Fibroblast of lung (primary cell): ENCODE measurements at places on chromosomes 3 and 15.

GRCh38 chr15:74635228-74635627, 19.6 kb downstream of the CLK3 start:
- peak; percentile 62 for DNase-seq

GRCh38 chr15:71595846-71596553, 214.4 kb upstream of the NR2E3 start:
- no peak for DNase-seq

DNA sequence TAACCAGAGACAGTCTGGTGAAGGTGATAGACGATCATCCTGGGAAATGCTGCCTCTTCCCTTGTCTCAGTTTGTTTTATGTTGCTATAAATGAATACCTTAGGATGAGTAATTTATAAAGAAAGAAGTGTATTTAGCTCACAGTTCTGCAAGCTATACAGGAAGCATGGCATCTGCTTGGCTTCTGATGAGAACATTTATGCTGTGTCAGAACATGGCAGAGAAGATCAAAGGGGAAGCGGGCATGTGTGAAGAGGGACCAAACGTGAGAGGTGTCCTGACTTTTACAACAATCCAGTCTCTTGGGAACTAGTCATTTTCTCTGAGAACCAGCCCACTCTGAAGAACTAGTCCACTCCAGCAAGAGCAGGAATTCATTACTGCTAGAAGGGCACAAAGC, 9.6 kb downstream of the CMC1 start:
- no peak for DNase-seq

- no peak for DNase-seq
Observed at GRCh38 chr15:29753506-29753905, 68.8 kb downstream of the TJP1 start.

DNA sequence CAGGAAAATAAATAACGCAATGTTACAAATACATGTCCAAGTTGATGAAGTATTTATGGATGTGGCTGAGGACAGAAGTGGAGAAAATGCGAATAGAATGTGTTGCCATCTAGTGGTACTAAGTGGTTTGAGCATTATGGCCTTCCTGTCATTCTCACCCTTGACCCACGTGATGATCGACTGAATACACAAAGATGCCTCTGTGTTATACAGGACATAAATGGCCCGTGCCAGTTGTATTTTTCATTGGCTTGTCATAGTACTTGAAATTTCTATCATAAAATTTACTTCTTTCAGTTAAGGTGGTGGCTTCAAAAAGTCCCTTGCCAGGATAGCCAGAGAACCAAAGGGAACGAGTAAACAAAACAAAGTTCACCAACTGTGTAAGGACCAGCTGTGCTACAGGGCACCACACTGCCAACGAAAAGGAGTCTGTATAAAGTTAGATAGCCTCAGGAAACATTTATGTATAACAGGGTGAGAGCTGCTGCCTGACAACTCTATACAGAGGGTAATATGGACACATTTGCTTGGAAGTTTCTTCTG, 103.7 kb downstream of the MYH15 start:
- DNase-seq = peak; percentile 67

DNA sequence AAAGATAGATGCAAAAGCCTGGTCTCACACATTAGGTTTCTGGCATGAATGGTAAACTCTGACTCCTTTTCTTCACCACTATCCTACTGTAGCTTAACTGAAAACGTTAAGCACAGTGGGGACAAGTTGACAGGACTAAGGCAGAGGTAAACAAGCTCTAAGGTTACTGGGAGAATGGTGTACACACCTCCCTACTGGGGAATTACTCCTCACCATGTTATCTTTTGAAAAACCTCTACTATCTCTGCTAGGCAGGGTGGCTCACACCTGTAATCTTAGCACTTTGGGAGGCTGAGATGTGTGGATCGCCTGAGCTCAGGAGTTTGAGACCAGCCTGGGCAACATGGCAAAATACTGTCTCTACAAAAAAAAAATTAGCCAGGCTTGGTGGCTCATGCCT, 29.1 kb downstream of the IP6K1 start:
- DNase-seq = no peak

DNA sequence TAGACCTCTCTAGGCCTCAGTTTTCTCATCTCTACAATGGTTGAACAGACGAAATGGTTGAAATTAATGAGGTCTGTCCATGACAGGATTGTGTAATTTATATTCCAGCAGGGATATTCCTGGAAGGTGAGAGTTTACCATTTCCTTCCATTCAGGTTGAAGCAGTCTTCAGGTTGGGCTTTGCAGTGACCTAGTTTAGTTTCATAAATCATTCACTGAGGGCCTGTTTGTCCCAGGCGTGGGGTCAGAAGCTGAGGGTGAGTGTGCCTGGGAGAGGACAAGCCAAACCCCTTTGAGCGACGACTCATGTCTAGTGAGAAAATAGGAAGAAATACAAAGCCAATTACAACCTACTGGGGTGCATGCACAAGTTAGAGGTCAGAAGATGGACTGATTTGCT, 57.2 kb upstream of the CACNA2D3 start:
- no peak for DNase-seq

GRCh38 chr15:69167218-69167846, 6.9 kb downstream of the GLCE start:
- DNase-seq = no peak

DNA sequence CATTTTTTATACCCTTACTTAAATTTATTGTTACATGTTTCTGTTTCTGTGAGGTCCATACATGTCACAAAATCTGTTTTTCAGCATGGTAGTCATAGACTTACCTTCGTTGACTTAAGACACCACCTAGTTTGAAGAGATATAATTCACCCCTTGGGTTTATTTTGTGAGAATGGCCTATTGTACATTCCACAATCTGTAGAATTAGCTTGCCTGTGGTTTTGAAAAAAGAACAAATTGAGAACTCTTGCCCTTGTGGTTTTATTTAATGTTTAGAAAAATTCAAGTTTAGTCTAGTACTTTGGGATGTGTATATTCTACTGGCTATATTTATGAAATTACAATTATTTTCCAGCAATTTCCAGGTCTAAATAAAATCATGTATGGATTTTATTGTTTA, 31.6 kb downstream of the FILIP1L start:
- peak; percentile 62 for DNase-seq

- no peak for DNase-seq
Observed at GRCh38 chr15:75995611-75996010, 16.6 kb downstream of the NRG4 start.

DNA sequence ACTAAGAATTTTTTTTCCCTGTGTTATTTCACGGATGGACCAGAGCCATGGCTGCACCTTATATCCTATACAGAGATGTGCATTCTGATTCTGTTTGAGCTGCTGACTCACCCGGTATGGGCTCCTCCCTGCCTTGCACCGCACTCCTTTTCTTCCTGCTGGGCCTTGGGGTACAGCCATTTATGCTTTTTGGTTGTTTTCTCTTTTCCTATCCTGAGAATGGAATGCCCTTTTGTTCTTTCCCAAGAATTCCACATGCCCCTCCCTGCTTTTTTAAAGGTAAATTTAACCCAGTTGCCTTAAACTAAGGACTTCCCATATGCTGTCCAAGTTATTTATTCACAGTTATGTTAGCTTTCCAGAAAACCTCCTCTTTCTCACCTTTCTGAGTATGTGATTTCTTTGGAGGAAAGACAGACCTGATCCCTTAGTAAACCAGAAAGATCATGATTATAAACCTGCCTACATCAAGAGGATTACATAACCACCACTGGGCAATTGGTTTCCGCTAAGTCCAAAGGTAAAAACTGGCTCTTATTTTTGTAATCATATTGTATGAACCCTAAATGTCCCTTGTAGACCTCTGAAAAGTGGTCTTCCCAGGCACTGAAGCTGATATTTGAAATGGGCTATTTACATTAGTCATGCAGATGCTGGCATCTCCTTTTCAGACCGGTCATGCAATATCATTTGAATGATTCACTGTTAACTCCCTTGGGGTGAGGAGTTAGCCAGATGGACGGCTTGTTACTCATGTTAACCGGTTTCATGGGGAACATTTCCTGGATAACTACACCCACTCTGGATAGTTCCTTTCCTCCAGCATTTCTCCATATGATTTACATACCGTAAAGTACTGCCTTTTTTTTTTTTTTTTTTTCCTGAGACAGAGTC, 45.5 kb downstream of the TMOD3 start:
- DNase-seq = peak; percentile 96

DNA sequence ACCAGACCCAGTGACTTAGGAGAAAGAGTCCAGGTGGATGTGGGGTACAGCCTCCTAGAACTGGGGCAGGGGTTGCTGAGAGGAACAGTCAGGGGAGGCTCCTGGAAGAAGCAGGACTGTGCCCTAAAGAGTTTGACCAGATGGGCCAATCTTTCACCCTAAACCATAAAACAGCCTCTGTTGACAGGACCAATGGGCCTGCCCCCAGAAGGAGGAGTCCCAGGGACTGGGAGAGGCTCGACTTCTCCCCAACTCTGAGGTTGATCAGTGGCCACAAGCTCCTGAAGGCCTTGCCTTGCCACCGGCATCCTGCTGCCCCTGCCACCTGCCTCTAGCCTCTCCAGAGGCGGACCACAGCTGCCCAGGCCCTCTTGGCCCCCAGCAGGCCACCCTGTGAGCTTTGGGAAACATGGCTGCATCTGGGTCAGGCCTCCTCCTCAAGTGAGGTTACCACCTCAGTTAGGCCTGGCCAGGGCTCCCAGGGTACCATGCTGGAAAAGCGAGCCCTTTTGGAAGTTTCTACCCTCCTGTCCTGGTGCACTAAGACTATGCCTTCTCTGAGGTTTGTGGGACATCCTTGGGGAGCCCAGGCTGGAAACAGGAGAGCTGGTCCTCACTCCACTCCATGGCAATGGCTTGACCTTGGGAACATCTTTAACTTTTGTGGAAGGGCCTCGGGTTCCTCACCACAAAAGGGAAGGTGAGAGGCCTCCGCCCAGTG, 2.8 kb downstream of the VIPR1 start:
- no peak for DNase-seq
